ENCODE measurements at places on chromosomes 6 and 20.

DNA sequence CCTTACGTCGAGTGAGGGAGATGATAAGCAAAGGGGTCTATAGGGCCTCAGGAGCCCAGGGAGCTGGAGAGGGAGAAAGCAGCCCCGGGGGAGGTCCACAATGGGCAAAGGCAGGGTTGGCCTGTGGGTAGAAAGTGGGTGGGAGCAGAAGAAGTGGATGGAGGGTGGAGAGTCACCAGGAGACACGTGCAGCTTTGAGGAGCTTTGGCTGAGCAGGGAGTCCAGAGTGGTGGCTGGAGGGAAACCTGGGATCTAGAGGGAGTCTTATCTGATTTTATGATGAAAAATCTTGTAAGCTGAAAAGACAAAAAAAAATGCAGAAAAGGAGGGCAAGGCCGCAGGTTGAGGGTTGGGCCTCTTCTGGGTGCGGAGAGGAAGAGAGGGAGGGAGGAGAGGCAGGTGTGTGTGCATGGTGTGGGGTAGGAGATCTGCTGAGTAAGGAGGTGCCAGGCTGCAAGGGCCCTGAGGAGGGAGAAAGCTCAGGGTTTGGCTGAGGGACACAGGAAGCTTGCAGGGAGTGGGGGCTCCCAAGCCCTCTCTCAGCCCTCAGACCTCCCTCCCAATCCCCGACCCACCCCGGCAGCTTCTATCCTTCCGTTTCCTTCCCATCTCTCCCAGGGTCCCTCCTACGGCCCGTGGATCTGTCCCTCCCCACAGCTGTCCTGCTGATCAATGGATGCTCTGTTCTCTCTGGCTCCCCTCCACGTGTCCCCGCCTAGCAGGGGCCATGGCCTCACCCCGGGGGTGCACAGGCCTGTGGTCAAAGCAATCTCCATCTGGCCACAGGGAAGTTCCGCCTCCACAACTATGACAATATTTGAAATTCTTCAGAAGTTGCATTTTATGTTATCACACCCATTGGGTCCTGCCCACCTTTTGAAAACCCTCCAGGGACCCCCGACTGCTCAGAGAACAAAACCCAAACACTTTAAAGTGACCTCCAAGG lies 17.1 kb upstream of the BPI start:
- no peak for DNase-seq

GRCh38 chr20:37933786-37934633 lies 31.1 kb downstream of the VSTM2L start:
- no peak for DNase-seq

GRCh38 chr6:46233129-46233528 lies 62.3 kb upstream of the ENPP5 start:
- DNase-seq = no peak

GRCh38 chr6:164102693-164103092 lies 688.2 kb downstream of the QKI start:
- DNase-seq = no peak

DNA sequence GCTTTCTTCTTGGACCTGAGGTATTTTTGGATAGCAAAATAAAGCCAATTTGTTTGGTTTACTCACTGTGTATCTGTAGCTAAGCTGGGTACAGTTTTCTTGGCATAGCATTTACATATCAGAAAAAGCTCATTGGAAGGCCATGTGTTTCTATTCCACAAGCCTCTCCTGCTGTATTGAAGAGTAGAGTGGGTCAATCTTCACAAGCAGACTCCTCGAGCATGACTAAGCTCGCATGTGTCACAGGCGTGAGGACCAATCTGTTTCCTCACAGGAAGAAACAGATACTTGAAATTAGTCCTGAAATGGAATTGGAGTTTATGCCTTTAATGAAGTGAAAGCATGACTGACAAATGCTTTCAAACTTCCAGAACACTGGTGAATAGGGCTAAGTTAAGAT lies 1279.0 kb upstream of the MAP3K7 start:
- DNase-seq = peak; percentile 10

Data from bronchial epithelial cell (primary cell).